SK-N-MC (cell line): ENCODE measurements at places on chromosomes 3 and 15.

DNA sequence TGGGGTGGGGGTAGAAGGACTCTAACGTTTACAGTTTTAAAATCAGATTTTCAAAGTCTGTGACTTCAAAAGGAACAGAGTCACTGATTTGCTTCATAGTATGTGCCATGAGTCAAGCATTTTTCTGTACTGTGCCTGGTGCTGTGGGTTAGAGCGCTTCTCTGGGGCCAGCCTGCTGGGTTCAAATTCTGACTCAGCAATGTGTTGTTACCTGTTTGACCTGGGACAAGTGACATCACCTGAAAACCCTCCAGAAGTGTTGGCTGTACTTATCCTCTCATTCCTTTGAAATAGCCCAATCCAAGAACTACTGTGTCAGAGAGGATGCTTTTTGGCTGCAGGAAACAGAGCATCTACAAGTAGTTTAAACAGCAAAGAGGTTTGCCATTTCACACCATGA lies 101.7 kb downstream of the LSM3 start:
- DNase-seq: no peak

DNA sequence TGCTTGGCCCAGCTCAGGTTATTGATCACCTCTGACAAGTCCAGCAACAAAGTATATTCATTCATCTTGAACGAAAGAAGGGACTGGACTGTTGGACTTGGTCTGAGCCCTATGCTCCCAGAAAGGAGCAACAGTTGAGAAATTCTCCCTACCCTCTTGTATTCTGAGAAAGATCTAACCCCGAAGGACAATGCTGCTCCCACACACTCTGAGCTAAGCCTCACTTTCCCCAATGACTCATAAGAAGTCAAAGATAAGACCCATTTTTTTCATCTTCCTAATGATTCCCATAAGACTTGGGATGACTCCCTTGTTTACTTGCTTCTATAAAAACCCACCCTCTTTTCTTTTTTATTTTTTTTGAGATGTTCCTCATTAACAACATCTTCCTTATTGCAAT lies 549.4 kb upstream of the MDFIC2 start:
- no peak for DNase-seq

GRCh38 chr15:39344662-39345141 lies 236.2 kb upstream of the THBS1 start:
- DNase-seq: no peak

GRCh38 chr3:61699622-61700021 lies 138.3 kb downstream of the PTPRG start:
- no peak for DNase-seq

GRCh38 chr3:181326637-181327223 lies 337.2 kb upstream of the DNAJC19 start:
- peak; percentile 34 for DNase-seq

DNA sequence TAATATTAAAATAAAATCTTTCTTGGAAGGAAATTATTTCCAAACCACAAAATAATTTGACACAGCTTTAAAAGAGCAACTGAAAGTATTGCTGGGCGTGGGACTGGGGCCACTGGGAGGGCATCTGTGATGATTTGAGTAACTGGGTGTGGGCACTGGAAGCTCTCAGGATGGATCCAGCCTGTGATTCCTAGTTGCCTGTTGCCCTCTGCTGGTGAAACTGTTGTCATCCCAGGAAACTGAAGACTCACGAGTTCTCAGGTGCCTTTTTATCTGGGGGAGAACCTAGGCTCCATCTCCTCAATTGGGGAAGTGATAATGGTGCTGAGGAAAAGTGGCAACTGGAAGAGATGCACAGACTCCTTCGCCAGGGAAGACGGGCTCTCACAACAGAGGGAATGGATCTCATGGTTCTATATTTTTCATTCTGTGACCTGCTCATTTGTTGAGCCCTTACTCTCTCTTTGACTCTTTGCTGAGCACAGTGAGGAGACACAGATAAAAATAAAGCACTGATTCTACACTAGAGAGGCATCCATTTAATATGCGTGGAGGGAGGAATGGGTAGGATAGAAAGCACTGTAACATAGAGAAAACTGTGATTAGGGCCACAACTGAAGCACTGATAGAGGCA lies 61.6 kb downstream of the TPRG1 start:
- DNase-seq: peak; percentile 73

DNA sequence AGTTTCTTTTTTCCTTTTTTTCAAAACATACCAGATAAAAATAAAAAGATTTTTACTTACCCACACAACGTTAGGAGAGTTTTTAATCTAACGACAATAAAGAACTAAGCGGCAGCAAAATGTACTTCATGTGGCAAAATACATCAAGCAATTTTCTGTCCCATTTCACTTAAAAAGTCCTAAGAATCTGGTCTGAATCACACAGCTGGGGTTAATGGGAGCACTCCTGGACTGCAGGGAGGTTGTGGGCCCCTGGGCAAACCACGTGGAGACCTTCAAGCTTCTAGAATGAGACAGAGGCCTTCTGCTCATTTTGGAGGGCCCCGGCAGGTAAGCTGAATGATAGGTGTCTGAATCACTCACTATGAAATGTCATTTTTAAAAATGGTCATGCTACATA lies 193.8 kb downstream of the RORA start:
- no peak for DNase-seq

GRCh38 chr3:194140520-194141414 lies 4.8 kb downstream of the HES1 start:
- no peak for DNase-seq

- no peak for DNase-seq
These were observed 25.7 kb downstream of the ATOSA start for GRCh38 chr15:52653431-52653964.

GRCh38 chr3:122988508-122988907 lies 39.1 kb downstream of the SEMA5B start:
- no peak for DNase-seq

- DNase-seq: no peak
These were observed 7.6 kb downstream of the RTP2 start for GRCh38 chr3:187694801-187695200.
